NCI-H510A (cell line): ENCODE measurements at places on chromosomes 16 and 17.

DNA sequence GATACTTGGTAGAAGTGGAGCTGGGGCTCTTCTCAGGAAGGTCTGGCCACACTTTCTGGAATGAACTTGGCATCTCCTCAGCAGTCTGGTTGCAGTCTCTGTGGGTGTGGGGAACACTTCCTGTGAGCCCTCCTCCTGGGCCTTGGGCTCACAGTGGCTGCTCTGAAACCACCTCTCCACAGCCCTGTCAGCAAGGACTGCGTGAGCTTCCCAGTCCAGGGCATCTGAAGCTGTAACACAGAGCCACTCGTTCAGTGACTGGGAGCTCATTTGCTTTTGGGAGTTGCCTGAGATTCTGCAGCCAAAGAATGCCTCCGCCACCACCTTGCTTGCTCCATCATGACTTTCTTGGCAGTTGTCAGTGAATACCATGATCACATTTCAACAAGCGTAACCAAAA is 60.0 kb downstream of the CLEC16A start:
- DNase-seq: no peak

DNA sequence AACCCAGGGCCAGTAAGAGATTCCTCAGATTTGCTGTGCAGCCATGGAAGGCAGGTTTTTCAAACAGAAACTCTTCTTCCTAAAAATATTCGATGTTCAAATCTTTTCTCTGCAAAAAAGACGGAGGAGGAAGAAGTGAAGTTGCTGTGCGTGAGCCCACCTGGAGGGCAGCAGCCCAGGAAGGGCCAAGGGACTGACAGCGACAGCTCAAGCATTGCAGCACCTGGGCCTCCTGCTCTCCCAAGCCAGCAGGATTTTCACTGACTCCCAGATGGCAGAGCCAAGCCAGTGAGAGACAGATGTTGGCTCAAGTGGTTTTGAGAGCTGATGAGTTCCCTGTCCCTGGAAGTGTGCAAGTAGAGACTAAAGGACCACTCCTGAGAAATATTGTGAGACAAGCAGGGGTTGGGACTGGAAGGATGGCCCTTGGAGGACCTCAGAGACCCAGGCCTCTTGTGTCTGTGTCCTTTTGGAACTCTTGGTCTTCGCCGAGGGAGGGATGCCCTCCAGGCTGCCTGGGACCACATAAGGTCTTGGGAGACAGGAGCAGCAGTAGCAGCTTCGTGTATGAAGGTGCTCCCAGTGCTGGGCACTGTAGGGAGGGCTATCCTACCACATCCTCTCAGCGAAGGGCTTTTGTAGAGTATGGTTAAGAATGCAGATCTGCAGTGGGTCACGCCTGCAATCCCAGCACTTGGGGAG is 29.3 kb upstream of the TNFRSF13B start:
- no peak for DNase-seq

DNA sequence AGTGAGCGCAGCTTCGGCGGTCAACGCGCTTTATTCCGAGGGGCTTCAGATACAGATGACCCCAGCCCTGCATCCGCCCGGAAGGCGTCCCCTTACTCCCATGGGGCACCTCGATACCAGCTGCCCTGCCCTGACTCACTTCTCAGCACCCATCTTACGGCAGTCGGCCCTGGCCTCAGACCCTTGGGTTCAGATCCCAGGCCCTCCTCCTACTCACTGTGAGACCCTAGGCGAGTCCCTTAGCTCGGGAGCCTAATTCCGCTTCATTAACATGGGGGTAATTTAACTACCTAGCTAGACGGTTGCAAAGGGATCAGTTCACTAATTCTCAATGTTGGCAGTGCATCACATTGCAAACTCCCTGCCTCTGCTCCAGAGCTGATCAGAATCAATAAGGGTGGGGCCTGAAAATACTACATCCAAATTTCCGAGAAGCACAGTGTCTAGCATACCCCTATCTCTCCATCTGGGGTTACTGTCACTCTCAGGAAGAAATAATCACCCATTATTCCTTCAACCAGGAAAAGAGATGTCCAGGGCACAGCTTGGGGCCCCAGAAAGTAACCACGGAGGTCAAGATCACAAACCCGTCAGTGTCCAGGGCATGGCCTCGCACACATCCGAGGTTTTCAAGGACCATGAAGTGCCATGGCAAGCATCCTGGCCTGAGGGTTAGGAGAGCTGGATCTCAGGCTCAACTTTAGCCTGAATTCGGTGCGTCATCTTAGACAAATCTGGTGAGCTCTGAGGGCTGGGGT is 415 bp upstream of the FLOT2 start:
- DNase-seq: no peak

- no peak for DNase-seq
Observed at GRCh38 chr16:24972608-24973220, 42.5 kb downstream of the ARHGAP17 start.

- DNase-seq: no peak
Observed at GRCh38 chr17:81482673-81483072, 29.9 kb downstream of the ACTG1 start.

GRCh38 chr16:8923199-8923598 is 40.5 kb downstream of the USP7 start:
- no peak for DNase-seq
